ENCODE measurements at places on chromosomes 3 and 15.

- peak; percentile 9 for DNase-seq
Observed at GRCh38 chr15:84023636-84024035, 211.9 kb upstream of the GOLGA6L4 start.

DNA sequence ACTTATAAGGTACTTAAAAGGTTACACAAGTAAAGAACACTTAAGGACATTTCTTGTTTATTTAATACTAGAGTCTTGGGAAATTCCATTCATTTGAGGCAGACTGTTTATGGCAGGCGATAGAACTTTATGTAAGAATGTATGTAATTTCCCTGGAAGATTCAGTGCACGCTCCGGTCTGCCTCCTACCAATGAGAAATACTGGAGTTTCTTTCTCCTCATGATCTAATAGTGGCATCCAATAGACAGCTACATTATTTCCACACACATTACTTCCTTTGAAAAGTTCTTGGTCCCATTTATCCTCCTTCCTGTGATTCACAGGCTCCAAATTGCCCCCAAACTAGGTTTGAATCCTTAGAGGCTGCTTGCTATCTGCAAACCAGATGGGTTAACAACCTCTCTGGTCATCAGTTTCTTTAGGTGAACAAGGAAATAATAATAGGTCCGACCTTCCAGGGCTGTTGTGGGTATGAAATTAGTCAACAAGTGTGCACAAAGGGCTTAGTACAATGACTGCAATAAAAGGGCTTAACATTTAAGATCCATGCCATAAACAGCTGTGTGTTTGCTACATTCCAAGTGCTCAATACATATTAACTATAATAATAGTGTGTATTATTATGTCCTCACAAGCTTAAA is 30.7 kb downstream of the EIF4E3 start:
- no peak for DNase-seq

DNA sequence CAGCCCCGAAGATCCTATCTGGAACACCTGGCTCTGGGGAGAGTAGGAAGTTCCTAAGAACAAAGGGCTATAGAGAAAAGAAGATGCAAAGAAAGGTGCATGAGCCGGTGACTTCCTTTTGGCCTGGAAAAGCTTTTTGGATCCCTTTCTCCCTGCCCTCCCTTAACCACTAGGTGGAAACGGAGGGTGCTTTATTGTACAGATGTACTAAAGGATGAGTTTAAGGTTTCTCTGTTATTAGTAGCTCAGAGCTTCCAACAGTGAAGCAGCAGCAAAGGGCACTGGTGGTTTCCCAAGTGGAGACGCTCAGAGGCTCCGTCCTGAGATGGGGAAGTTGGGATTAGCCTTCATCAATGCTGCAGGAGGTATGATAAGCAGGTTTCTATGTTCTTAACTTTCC is 5.9 kb upstream of the ADGRG7 start:
- peak; percentile 46 for DNase-seq

DNA sequence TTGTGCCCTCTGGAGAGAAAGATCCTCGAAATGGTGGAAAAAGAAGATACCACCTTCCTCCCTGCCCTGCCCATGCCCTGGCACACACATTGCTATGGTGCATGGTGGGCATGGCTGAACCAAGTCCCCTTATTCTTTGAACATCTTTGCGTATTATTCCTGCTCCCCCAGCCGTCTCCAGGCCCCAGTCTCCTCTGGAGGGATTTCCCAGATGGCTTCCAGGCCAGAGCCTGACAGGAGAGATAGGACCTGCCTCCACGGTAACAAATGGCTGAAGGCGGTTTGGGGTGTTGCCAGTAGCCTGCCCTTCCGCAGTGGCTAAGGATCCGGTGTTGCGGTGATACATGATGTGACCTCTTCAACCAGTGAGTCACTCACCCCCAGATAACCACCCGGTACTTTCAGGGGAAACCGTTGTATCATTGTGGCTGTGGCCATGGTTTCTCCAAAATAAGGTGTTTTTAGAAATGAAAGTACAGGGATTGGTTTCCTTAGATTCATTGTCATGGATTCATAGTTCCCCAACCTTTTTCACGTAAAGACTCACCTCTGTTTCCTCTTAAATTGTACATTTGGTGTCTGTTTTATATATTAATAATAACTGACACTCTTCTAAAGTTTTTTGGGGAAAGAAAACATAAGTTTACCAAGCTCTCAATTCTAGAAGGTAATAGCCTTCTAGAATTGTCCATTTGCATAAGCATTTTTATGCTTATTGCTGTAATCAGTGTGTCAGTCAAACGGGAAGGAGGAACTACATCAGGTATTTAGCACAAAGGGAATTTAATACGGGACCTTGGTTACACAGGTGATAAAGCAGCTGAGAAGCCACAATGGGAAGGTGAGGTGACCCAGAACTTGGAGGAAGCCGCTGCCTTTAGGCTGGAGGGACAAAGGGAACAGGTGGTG is 25.9 kb downstream of the SMAD3 start:
- DNase-seq, result peak; percentile 99

DNA sequence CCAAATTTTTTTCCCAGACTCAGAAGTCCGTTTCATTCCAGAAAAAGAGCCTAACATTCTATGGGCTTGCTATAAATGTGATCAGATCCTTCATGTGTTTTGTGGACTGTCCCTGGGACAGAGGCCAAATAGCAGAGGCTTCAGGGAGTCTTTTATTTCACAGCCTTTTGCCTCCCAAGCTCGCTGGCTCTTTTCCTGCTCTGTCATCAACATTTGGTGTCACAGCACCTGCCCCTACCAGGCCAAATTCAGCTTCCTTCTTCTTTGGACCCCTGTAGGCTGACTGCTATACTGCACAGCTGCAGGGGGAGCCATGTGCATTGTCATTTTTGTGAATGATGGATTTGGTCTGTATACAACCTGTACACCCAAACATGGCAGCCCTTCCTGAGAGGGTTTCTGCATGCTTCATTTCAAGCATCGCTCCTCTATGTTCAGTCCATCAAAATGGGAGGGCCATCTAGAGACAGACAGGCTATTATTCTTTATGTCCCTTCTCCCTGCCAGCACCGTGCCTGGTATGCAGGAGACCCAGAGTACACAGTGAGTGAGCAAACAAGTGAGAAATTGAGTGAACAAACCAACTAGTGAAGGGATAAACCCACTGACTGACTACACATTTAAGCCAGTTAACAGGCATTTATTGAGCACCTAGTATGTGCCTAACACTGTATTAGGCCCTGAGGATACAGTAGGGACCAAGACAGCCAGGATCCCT is 17.9 kb upstream of the RPP14 start:
- DNase-seq, result no peak

DNA sequence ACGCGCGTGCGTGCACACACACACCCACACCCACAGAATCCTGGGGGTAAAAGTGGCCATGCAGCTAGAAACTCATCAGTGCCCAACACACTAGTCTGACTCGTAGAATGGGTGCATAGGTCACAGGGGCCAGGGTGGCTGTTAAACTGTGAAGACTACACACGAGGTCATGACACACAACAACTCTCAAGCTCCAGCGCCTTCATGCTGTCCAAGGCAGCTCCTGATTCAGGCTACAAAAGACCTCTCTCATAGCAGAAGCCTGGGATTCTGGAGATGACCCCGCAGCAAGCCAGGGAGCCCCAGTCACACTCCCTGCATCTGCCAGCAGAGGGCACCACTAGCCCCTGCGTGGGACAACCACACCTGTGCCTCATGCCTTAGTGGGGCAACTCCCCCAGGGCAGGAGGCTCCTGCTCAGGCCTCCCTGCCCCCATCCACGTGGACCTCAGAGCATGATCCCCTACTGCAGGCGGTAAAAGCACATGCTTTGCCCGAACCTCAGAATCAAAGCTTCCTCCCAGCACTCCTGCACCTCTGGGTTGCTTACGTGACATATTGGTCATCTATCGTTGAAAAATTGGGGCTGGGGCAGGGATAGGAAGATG is 93.1 kb downstream of the LRIG1 start:
- DNase-seq, result peak; percentile 62
